ENCODE measurements at places on chromosomes 12 and 14.

DNA sequence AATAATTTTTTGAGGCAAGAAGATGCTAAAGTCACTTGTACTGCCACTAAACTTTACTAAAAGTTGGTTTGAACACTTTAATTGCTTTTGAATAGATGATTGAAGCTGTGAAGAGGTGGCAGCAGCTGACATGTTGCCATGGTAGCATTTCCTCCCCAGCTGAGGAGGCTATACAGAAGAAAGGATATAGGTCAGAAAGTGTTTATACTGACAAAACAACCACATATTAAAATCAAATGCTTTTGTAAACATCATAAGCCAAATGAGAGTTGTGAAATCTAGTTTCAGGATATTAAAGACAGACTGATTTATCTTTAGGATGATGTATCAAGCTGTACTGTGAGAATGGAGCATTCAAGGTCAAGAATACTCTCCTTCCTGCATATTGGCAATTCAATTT lies 41.7 kb downstream of the TSPAN19 start:
- no peak for DNase-seq

DNA sequence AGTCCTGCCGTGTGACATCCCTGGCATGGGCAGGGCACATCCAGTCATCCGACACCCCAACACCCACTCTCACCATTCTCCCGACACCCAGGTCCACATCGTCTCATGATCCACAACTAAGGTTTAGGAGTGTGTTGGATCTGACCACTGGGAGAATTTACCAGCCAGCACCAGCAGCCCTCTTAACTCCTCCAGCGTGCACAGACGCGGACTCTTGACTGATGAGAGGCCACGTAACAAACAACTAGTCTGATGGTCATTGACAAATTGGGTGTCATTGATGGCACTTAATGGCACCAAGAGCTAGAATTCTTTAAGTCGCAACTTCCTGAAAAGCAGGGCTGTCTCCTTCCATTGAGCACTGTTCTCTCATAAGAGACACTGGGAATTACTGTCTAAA lies 203.0 kb upstream of the SFSWAP start:
- DNase-seq, result no peak

- DNase-seq, result peak; percentile 69
Observed at GRCh38 chr14:72049462-72049861, 117.2 kb downstream of the RGS6 start.

- DNase-seq, result peak; percentile 62
Observed at GRCh38 chr14:104865081-104865630, at the start of gene CEP170B. TSS of gene CEP170B (plus strand) at chr14:104865268. CDS start at chr14:104868451, 3,183 bp downstream.

GRCh38 chr12:1463073-1463905 lies 131.1 kb downstream of the FBXL14 start:
- DNase-seq, result no peak

DNA sequence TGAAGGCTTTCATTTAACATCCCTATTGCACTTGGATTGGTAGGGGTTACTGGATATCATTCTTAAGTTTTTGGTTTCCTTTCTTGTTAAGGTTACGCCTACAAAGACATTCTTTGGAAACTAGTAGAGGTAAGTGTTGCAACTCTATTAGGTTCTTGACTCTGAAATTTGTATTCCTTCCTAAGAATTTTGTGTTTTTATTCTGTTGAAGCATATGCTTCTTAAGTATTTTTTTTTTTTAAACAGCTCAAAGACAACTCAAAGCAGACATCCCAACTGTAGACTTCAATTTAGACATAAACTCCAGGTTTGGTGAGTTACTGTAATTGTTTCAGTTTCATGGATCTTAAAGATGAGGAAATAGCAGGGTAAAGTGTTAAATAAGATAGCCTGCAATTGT lies 1.1 kb upstream of the RBMS2 start:
- no peak for DNase-seq

DNA sequence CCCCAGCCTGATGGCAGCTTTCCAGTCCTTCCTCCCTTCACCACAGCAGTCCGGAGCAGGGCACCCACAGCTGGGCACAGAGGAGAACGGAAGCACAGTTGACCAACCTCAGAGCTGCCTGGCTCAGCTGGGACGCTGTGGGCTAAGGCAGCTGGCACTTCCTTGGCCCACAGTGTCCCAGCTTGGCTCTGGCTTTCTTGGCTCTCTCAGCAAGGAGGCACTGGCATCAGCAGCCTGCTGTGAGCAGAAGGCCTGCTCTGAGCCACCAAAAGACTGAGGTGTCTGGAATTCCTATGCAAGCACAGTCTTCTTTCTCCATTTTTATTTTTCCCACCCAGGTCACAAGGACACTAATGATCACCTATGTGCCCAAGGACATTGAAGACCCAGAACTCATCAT lies 32.6 kb downstream of the NGB start:
- DNase-seq, result no peak
